Hematopoietic multipotent progenitor cell (in vitro differentiated cells): ENCODE measurements at places on chromosomes 6 and 20.
A peak's percentile ranks its signal among the peaks of the same experiment; 100 is the strongest.

- DNase-seq, result no peak
Measured at GRCh38 chr20:47676219-47676721, 109.0 kb downstream of the SULF2 start.

DNA sequence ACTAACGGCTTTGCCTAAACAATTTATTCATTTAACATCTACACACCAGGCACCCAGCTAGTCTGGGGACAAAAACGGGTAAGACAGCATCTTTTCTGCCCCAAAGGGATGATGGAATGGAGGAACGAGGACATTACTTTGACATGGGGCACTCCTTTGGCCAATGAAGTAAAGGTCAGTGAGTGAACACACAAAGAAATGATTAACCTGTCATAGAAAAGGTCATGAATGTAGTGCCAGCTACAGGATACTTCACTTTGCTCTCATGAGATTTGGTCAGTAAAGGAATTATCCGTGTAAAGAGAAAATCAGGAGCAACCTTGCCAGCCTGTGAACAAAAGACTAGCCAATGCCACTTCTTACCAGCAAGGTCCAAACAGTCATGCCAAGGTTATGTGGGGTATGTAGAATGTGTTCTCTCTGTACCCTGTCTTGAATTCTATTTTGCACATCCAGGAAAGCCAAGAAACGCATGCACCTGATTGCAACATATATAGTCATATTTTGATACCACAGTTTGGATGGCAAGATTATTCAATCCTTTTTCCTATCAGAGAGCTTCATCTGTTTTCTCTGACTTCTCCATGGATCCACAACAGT is 145.3 kb downstream of the GMPR start:
- DNase-seq, result no peak

GRCh38 chr6:13375360-13375878 is 47.1 kb upstream of the TBC1D7 start:
- no peak for DNase-seq

- no peak for DNase-seq
Measured at GRCh38 chr6:166720856-166721255, 93.8 kb upstream of the RPS6KA2 start.

DNA sequence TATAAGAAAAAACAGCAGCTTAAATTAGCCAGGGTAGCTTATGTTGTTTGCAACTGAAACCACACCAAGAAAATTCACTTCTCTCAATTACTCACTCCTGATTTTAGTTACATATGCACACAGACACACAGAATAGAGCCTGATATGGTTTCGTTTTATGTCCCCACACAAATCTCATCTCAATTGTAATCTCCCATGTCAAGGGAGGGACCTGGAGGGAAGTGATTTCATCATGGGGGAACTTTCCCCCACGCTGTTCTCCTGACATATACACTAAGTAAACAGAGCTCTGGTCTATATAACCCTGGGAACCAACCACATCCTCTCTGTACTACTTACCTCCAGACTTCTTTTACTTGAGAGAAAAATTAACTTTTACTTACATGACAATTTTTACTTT is 9.8 kb downstream of the OR12D1 start:
- DNase-seq, result no peak

DNA sequence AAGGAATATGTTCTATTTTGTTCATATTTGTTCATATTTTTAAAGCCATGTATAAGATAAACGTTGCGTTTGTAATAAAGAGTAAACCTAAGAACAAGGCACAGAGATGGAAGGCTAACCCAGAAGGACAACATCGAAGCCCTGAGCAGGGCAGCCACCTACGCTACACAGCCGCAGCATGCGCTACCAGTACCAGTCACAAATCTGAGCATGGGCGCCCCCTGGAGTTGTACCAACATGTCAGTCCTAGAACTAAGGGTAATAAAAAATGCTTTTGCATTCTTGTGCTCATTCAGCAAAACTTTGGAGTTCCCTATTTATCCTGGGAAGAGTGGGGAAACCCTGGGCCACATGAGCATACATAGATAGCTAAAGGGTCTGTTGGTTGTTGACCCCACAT is 70.6 kb downstream of the PLEKHG1 start:
- no peak for DNase-seq

DNA sequence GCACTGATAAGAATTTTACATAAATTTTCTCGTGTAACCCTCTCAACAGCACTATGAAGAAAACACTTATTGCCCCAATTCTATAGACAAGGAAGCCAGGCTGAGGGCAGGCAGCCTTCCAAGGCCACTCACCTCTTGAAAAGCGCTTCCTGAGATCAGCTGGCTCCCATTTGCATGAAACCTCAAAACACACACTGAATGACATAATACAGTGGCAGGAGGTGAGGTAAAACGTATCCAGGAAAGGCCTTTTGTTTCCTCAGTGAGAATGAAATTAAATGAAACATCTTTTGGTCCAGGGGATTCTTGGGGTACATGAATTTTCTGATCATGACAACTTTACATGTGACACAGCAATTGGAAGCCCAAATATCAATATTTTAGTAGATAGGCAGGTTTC is 112.5 kb downstream of the WDR27 start:
- DNase-seq, result no peak

DNA sequence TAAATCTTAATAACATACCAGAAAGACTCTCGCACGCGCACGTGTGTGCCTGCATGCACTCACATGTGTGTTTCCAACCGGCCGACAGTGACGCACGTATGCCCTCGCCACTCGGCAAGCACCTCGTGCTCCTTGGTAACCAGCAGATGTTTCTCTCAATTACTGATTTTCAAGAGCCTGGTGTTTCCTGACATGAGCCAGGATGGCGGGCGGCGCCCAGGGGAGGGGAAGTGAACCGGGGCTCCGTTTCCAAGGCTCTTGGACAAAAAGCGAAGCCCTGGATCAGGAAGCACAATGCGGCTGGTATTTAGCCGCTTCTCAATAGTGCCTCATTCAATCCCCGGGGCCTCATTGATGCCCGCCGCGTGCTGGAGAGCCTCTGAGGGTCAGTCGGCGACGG is 37.7 kb downstream of the PMEPA1 start:
- DNase-seq, result peak; percentile 90

DNA sequence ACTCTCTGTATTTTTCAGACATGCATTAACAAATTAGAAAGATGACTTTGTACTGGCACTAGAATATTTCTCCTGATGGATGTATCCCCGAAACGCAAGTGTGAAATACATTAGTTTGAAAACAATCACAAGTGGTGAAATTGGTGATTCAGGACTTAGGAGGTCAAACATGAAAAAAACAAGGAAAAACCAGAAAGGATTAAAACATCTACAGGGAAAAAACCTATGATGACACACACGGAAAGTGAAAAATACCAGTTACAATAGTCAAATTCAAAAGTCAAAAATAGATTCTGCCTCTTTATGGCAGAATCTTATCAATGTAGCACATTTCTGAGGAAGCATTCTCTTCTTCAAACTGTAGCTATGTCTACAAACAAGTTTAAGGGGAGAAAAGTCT is 129.0 kb upstream of the SGK1 start:
- DNase-seq, result no peak

DNA sequence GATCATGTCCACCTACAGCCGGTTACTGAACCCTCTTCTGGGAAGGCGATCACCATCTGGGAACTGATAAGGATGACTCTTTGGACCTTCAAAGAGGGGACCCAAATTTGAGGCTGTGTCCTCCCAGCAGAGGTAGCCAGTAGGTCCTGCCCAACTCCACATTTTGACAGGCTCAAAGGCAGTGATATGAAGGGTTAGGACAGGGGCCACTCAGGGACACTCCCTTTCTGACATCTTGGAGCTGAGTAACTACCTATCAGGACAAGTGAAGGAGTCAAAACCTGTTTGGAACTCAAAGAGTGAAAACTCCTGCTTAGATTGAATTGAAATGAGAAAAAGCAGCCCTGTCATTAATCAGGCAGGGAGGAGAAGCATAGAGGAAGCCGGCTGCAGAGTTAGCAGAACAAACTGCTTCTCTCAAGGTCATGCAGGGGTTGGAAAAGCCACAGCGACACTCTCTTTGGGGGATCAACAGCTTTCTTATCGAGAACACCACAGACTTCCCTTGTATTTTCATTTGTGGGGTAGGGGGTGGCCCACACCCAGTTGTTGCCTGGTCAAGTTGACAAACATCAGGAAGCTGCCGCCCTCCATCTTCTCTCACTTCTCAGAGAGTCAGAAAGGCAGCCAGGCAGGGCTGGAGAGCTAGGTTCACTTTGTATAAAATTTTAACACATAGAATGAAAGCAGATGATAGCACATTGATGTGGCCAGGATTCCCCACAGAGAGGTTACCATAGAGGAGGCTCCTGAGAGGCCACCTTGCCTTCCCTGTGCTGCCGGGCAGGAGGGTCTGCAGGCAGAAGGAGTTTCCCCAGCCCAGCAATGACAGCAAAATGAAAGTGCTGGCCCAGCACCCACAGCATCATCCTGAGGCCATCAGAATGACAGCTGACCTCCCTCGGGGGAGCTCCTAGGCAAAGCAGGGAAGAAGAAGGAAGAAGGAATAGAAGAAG is 47.6 kb downstream of the AGPAT4 start:
- DNase-seq, result no peak

DNA sequence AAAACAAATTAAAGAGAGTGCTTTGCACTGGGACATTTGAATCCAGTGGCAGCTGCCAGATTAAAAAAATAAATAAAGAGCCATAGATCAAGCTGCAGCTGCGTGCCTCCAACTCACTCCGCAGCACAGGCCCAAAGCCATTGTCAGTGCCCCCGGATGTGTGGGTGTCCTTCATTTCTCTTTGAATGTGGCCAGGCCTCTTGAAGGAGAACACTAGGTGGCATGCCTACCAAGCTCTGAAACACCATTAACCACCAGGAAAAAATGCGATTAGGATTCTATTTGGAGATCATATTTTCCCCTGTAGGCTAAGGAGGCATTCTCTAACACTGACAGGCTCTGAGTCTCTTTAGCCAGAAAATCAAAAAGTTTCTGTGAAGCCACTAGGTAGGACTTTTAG is 549.8 kb downstream of the PRKN start:
- no peak for DNase-seq

DNA sequence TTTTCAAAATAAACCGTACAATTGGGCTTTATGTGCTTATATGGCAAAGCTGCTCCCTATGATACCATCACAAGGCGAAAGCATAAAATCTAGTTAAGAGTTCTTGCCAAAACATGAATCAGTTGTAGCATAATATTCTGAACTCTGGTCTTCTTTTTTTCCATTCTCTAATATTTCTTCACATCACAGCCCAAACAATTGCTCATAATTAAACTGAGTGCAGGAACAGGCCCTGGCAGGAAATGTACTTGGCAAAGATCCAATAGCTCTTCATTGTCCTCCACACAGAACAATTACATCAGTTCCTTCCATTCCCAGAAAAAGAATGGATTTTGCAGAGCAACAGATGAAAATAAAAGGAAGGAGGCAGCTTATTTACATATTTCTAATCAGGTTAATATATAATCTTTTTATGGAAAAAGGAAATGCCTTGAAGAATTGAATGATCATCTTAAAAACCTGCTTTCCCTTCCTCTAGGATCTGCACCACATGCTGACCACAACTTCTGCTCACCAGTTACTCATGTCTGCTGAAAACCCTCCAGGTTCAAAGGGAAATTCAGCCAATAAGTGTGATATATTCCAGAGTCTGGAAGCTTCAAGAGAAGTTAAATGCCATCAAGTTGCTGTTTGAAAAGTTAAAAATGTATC is 123.3 kb upstream of the COL21A1 start:
- DNase-seq, result peak; percentile 39

- no peak for DNase-seq
Measured at GRCh38 chr6:112539355-112539754, 192.2 kb downstream of the RFPL4B start.

DNA sequence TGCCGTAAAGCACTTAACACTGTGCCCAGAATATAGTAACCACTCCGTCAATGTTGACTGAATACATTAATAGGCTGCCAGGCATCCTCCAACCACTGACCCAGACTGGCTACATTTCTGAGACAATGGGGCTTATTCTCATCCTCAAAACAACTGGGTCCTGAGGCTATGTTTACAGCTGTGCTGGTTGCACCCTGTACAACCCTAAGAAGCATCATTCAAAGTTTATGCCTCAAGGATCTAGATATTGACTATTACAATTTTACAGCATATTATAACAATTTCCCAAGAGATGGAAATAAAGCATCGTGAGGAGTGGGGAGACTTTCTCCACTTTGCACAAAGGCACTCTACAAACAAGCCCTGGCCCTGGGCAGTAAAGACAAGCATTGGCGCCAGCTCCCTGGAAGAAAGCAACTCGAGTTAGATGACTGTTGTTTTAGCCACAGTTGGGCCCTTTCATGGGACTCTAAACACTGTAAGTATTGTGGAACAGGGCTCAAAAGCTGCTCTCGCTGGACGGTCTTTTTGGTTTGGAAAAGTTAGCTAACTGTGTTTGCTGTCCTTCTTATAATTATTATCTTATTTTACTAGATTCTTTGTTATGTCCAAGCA is 30.2 kb downstream of the MYLIP start:
- no peak for DNase-seq

GRCh38 chr6:10970731-10971130 is 73.4 kb downstream of the ELOVL2 start:
- no peak for DNase-seq

- peak; percentile 49 for DNase-seq
Measured at GRCh38 chr6:166106076-166106686, 61.5 kb downstream of the TBXT start.

DNA sequence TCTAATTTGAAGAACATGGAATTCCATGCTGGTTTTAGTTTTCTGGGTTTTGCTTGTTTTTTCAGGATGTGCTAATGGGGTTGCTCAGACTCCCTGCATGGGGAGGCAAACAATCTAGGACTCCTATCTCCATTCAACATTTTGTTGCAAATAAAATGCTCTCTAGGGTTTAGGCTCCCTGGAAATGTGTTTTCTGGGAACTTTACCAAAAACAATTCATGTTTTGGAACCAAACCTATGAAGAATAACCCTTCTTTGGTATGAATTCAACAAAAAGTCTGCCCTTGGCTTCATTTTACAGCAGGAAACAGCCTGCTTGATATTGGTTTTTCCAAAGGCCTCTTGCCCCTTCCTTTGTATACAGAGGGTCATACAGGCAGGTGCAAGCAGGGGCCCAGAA is 217.7 kb downstream of the FOXA2 start:
- DNase-seq, result no peak

GRCh38 chr6:26142026-26142425 is 54.8 kb downstream of the HFE start:
- DNase-seq, result no peak

DNA sequence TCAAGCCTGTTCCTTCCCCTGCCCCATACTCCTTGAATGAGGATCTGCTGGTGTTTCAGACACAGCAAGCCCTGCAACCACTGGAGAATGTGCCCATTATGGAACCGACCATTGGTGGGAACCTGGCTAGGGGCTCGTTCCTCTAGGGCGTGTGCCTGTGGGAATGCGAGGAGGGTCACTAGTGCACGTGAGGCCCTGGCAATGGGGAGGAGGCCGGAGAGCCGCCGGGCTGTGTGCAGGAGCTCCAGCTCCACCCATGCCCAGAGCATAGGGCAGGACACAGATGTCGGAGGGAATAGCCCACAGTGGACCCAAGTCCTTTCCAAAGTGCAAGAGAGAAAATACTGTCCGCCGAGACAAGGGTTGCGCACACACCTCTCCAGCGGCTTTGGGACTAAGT is 99.3 kb downstream of the ERMARD start:
- no peak for DNase-seq
